NCI-H1436 treated with DMSO at 0.1 percent for 48 hours (cell line): ENCODE measurements at places on chromosomes 7 and 10.
A peak's percentile ranks its signal among the peaks of the same experiment; 100 is the strongest.

DNA sequence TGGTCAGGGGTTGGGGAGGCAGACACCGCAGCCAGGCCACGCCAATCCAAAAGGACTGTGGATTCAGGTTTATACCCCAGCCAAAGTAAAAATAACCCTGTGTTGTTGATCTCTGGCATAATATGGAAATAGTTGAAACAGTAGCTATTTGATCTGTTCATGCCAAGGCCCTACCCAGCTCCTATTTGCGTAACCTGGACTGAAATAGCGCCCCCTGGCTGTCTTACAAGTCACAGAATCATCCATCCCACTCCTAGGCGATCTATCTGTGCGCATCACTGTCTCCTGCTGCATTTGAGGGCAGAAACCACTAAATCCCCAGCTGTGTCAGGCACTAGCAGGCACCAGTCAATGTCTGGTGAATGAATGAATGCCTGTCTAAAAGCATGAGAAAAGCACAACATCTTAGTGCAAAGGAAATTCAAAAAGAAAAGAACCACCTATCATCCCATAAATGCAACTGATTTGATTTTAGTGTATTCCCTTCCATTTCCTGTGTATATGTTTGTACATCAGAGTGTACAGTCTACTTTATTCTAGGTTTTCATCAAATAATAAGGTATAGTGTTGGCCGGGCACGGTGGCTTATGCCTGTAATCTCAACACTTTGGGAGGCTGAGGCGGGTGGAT is 160.0 kb downstream of the SLIT1 start:
- DNase-seq = no peak

DNA sequence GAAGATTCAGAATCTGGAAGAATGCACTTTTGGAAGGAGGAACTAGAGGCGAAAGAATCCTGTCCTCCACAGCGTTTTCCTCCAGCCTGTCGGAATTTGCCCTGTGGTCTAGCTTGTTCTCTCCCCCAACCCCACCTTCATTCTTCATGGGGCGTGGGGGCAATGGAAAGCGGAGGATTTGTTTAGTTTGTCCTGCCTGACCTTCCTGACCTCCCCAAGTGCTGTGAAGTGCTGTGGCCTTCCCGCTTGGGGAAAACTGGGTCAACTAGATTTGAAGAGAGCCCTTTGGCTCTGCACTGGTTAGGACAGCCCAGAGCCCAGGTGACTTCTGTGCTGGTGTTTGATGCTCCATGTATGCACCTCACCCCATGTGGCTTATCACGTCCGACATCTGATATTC is 49.1 kb downstream of the GATA3 start:
- no peak for DNase-seq

DNA sequence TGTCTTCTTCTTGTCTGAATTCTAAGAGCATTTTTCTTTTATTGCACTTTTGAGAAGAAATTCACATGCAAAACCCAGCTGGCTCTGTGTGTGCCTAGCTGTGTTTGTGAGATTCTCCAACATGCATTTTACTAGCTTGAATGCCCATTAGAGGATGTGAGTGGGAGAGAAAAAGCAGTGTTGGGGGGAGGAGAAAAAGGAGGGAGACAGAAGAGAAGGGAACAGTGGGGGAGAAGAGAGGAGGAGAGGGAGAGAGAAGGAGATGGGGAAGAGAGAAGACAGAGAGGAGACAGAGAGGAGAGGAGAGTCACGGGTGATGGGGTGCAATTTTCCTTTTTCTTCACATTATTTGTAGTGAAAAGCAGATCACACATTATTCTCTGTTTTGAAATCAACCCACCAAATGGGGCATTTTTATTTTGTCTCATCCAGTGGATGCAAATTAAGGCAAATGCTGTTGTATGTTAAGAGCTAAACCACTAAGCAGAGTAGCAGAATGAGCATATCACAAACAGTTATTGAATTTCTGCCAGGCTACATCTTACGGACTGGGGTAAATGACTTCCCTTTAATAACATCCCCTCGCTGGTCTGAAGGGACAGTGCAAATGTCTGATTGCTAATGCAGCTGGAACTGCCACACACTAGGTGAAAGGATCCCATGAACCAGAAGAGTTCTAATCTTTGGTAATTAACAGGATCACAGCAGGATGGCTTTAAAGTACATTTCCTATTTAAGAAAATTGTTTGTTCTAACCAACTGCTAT is 849 bp downstream of the LRRN3 start:
- DNase-seq = no peak

- no peak for DNase-seq
These were observed 167.7 kb downstream of the UBE2H start for GRCh38 chr7:129784783-129785684.

GRCh38 chr7:2044311-2044882 is 188.3 kb downstream of the MAD1L1 start:
- DNase-seq = no peak

- peak; percentile 77 for DNase-seq
These were observed 241.5 kb upstream of the SP8 start for GRCh38 chr7:21028186-21028585.

DNA sequence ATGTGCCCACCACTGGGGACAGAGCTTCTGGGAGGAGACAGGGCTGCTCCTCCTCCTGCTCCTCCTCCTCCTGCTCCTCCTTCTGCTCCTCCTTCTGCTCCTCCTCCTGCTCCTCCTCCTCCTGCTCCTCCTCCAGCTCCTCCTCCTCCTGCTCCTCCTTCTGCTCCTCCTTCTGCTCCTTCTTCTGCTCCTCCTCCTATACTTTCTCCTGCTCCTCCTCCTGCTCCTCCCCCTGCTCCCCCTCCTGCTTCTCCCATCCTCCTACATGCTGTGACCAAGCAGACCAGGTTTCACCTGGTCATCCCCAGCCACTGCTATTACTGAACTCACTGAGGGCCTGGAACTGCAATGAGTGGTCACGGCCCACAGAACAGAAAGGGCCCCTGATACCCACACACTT is 154.0 kb upstream of the PPP2R2D start:
- DNase-seq = no peak

DNA sequence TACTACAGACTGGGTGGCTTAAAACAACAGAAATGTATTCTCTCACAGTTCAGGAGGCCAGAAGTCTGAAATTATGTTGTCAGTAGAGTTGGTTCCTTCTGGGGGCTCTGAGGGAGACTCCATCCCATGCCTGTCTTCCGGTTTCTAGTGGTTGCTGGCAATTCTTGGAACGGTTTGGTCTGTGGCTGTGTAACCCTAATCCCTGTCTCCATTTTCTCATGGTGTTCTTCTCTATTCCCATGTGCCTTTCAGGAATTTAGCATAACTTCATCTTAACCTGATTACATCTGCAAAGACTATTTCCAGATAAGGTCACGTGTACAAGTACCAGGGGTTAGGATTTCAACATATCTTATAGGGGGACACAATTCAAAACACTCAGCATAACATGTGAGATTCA is 73.2 kb downstream of the FAM241B start:
- DNase-seq = no peak

GRCh38 chr10:45627412-45628048 is 45.0 kb downstream of the ZFAND4 start:
- DNase-seq = no peak

DNA sequence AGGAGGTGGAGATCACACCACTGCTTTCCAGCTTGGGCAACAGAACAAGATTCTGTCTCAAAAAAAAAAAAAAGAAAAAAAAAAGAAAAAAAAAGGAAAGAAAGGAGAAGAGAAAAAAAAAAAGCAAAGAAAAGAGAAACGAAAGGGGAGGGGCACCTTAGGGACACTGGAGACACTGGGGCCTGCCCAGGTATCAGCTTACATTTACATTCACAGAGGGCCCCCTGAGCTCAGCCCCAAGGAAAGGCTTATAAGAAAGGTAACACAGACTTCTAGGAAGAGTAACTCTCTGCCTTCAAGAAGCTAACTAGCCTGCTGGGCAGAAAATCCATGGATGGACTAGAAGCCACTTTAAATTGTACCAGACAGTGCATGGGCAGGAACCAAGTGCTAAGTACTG is 108.8 kb downstream of the NPY start:
- DNase-seq = no peak

GRCh38 chr7:47149971-47150370 is 431.9 kb downstream of the TNS3 start:
- DNase-seq = no peak

- DNase-seq = no peak
These were observed 34.9 kb upstream of the CNPY1 start for GRCh38 chr7:155581107-155581830.

- no peak for DNase-seq
These were observed 28.6 kb upstream of the NDST2 start for GRCh38 chr10:73840056-73840402.

DNA sequence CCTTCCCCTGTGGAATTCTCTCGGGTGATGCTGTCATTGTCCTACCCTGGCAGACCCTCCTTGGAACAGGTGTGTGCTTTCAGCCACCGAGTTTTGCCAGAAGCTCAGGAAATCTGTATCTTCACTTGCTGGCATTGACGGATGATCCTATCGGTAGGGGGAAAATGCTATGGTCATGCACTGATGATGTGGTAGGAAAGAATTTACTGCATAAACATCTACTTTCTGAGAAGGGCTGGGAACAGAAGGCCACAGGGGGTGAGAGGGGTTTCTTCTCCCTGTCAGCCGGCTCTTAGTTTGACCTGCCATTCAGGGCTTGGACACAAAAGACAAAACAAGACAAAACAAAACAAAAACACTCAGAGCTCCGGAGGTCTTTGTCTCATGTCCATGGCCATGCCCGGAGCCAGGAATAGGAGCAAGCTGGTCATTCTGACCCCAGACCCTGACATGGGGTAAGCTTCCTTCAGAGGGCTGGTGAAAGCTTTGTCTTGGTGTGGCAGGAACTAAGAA is 43.6 kb upstream of the CARD11 start:
- no peak for DNase-seq

- DNase-seq = no peak
These were observed 31.9 kb downstream of the WDR11 start for GRCh38 chr10:120883071-120883470.

DNA sequence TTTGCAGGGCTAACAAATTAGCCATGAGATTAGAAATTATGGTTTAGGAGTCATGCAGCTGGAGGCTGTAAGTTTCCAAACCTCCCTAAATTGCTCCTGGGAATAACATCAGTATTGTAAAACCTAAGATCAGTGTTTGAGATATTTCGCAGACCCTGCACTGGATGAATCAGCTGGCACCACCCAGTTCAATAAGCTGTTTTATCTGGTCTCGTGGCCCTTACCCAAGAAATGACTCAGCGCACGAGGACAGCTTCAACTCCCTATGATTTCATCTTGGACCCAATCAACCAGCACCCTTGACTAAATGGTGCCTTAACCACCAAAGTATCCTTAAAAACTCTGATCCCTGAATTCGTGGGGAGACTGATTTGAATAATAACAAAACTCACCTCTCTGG is 482.0 kb upstream of the PCDH15 start:
- DNase-seq = no peak

DNA sequence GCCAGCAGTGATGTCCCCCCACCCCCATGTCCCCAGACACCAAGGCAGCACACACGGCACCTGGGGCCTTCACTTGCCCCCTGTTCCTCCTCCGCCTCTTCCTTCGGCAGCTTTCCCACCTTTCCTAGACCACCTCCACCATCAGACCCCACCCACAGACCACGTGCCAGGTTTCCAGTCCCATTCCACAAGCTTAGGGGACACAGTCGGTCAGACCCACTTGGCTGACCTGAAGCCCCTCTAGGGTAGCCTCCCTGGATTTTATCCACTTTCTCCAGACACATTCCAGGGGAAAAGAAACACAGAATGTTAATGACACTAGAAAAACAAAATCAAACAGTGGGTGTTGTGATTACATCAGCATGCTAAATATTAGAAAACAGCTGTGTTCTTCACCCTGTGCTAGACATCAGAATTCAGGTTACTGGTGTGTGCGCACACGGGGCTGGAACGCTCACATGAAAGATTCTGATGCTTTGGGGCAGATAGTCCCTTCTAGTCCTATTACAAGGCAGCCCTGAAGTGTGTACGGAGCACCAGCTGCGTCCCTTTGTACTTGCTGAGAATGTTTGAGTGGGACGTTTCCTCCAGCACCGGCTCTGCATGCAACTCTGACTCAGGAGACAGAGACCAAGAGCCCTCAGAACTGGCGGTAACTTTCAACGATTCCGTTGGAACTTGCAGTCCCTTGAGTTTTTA is 75.5 kb upstream of the PPP2R2D start:
- DNase-seq = no peak

- no peak for DNase-seq
These were observed 379.4 kb upstream of the KIAA1217 start for GRCh38 chr10:23829556-23829955.

DNA sequence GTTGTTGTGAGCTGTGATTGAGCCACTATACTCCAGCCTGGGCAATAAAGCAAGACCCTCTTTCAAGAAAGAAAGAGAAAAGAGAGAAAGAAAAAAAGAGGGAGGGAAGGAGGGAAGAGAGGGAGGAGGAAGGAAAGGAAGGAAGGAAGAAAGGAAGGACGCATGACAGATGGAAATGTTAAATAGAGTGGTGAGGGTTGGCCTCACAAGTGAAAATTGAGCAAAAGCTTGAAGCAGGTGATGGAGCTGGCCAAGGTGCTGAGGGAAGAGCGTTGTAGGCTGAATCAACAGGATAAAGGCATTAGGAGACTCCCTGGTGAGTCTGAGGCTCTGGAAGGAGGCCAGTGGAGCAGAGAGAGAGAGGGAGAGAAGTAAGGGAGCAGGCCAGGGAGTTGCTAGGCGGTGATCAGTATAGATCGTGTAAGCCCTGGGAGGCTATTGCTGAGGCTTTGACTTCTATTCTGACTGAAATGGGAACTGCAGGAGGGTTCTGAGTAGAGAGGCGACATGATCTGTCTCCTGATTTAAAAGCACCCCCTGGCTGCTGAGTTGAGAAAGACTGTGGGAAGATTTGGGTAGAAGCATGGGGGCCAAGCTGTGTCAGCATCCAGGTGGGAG is 26.5 kb upstream of the TMEM248 start:
- no peak for DNase-seq

- DNase-seq = no peak
These were observed 223.2 kb downstream of the SH2D4B start for GRCh38 chr10:80760914-80761371.

DNA sequence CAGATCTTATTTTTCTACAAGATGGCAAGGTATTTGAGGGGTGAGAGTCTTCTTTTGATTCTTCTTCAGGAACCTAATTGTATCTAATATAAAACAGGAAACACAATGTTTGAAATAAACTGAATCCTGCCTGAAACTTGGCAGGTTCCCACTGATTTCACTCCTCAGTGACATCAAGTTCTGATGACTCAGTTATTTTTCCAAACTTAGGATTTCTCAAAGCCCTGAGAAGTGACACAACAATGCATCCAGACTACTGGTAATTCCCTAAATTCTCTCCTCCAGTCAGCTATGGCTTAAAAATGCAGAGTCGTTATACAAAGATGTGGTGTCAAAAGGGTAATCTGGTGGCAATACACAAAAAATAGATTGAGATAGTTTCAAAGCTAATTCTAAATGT is 80.9 kb downstream of the ABLIM1 start:
- no peak for DNase-seq

- no peak for DNase-seq
These were observed 19.3 kb upstream of the ING3 start for GRCh38 chr7:120931243-120931642.

- no peak for DNase-seq
These were observed 17.4 kb upstream of the TMEM236 start for GRCh38 chr10:17734432-17735080.

- no peak for DNase-seq
These were observed 34.3 kb upstream of the HERPUD2 start for GRCh38 chr7:35729061-35729783.

GRCh38 chr7:130270947-130271800 is 4.5 kb downstream of the CPA2 start:
- DNase-seq = peak; percentile 58

- no peak for DNase-seq
These were observed 35.4 kb upstream of the CFAP46 start for GRCh38 chr10:132977807-132978206.

- DNase-seq = no peak
These were observed 11.6 kb downstream of the NAMPT start for GRCh38 chr7:106273009-106273668.

- no peak for DNase-seq
These were observed 61.8 kb downstream of the OAT start for GRCh38 chr10:124356701-124357560.
